ENCODE measurements at places on chromosomes 4 and X.

DNA sequence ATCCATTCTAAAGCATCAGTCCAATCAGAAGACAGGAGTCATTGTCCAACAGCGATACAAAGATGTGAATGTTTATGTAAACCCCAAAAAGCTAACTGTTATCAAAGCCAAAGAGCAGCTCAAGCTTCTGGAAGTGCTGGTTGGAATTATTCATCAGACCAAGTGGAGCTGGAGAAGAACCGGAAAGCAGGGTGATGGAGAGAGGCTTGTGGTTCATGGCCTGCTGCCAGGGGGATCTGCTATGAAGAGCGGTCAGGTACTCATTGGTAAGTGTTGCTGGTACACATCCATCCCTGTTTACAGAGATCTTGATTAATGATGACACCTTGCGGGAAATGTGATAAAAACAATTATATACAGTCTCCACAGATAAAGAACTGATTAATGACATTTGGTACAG is 11.0 kb downstream of the INTU start:
- DNase-seq, result no peak

DNA sequence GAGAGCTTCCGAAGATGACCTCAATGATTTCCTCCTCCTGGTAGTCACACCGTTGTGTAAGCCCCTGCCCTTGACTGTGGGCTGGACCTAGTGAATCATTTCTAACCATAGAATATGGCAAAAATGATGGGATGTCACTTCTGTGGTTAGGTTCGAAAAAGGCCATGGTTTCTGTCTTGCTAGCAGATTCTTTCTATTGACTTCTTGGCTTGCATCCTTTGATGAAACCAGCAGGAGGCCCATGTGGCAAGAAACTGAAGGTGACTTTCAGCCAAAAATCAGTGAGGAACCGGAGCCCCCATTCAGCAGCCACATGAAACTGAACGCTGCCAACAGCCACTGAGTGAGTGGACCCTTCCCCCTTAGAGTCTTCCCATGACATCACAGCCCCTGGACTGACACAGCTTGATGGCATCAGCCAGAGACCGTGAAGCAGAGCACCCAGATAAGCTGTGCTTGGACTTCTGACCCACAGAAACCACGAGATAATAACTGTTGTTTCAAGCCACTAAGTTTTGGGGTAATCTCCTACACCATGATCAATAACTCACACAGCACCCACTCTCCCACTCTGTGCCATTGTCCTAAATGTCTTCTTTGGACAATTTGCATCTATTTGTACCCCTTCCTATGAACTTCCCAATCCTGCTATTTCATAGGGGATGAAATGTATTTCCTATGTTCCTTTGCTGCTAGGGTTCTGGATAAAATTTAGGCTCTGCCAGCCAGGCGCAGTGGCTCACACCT is 148.0 kb upstream of the STX18 start:
- no peak for DNase-seq

DNA sequence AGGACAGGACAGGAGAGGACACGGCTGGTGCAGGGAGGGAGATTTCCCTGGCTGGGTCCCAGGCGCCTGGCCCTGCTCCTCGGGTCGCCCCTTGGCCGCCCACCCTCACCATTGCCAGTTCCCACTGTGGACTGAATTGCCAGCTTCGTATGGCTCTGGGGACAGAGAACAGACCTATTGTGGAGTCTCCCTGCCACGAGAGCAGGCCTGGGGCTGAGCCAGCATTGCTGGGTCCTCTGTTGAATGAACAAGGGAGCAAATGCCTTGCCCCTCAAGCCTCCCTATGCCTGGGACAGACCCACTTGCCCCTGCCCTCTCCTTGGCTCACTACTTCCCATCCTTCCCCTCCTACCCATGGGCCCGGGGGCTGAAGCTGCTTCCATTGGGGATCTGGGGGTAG is 4.3 kb downstream of the PLXNA3 start:
- DNase-seq, result no peak

GRCh38 chr4:17869327-17869726 is 58.5 kb downstream of the NCAPG start:
- no peak for DNase-seq

GRCh38 chr4:4980621-4981230 is 38.5 kb downstream of the CYTL1 start:
- no peak for DNase-seq

- DNase-seq, result no peak
Observed at GRCh38 chr4:85672116-85672515, 197.2 kb downstream of the ARHGAP24 start.

GRCh38 chrX:147894366-147894963 is 17.3 kb upstream of the FMR1 start:
- DNase-seq, result no peak

- DNase-seq, result no peak
Observed at GRCh38 chr4:158179465-158179864, 6.6 kb upstream of the GASK1B start.

GRCh38 chrX:20325786-20326388 is 59.2 kb upstream of the RPS6KA3 start:
- DNase-seq, result no peak

DNA sequence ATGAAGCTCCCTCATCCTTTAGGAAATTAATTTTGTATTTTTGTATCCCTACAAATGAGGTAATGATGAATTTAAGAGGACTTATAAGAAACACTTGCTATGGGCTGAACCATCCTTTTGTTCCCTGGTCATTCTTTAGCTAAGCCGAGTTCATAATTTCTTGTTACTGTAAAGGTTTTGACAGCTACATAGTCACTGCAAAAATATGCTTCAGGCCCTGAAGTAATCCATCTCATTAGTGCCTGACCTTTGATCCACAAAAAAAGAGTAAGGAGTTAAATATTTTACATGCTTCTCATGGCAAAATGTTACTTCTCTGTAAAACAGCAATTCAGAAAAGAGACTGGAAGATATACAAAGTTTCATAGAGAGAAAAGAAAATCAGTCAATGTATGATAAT is 290.6 kb upstream of the SLIT2 start:
- DNase-seq, result no peak

DNA sequence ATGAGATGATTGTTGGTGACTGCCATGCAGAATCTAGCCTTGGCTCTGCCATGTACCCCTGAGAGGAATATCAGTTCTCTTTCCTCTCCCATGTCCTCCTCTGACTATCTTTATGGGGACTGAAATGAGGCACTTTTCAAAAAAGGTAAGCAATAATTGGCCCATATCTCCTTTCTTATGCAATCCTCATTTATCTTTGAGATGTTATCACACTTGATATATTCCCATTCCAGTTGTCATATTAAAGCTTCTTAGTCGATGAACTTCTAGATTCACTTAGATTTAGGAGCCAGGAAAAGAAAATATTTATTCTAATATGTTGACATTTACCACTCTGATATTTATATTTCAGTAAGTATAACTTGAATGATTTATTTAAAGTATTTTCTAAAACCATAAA is 55.3 kb upstream of the CXCL8 start:
- DNase-seq, result no peak

GRCh38 chr4:26590639-26591038 is 6.8 kb downstream of the TBC1D19 start:
- DNase-seq, result no peak

- no peak for DNase-seq
Observed at GRCh38 chr4:95850161-95850560, 10.3 kb downstream of the PDHA2 start.

Data from activated CD4-positive, alpha-beta T cell treated with anti-CD3 and anti-CD28 coated beads, Interleukin-2, amount 50 U/mL, for 24 hours (primary cell).